ENCODE measurements at places on chromosomes 7 and 10.

DNA sequence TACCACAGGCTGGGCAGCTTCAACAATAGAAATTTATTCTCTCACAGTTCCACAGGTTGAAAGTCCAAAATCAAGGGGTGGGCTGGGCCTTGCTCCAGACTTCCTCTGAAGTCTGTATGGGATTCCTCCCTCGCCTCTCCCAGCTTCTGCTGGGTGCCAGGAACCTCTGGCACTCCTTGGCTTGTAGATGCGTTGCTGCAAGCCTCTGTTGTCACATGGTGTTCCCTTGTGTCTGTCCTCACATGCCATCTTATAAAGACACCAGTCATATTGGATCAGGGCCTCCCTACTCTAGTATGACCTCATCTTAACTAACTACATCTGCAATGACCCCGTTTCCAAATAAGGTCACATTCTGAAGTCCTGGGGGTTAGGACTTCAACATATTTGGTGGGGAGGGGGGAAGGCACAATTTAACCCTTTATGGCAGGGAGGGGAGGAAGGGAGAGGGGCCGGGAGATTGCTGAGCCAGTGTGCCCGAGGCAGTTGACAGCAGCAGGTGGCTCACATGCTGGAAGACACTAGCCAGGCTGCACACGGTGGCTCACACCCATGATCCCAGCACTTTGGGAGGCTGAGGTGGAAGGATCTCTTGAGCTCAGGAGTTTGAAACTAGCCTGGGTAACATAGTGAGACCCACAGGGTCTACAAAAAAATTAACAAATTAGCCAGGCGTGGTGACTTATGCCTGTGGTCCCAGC lies 18.8 kb downstream of the ZNF282 start:
- DNase-seq: no peak

- DNase-seq: no peak
Observed at GRCh38 chr10:122362621-122363020, 11.9 kb upstream of the PLEKHA1 start.

GRCh38 chr7:11935905-11936304 lies 103.9 kb upstream of the THSD7A start:
- peak; percentile 14 for DNase-seq

DNA sequence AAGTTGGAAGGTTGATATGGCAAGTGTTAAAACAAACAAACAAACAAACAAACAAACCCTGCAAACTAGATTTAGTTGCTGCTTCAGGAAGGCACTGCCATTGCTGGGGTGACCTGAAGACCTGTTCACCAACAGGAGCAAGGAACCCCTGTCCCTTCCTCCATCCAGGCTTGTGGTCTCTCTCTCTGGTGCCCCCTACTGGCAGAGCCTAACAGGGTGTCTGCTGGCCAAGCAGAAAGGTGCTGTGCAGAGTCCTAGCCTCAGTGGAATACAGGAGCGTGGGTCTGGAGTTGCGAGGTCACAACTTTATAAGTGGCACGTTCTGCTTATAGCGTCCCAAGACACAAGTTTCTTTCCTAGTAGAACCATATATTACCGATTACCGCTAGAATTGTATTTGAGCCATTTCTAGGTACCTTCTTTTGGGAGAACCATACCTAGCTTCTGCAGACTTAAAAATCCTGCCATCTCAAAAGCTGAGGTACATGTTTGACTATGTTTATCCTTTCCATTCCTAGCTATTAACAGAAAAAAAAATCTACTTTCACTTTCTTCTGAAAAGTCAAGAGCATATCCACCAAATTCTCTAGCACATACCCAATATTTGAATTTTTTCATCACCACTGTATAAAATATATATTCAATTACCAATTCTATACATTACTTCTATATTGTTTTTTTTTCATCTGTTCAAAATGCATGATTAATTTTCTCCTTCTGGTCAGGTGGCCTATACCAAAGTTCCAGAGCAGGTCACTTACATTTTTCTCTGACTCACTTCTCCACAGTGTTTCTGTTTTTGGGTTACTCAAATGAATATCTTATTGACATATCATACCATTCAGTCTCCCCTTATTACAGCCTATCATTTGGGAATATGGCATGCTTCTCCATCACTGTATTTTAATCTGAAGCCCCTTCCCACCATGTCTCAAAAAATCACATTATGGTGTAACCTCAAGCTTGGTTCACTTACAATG lies 29.1 kb upstream of the CALD1 start:
- DNase-seq: peak; percentile 57

- DNase-seq: no peak
Observed at GRCh38 chr7:54663186-54663585, 95.8 kb downstream of the SEC61G start.

- no peak for DNase-seq
Observed at GRCh38 chr10:52858722-52859121, 86.1 kb upstream of the MBL2 start.

GRCh38 chr7:128795129-128795528 lies 3.4 kb downstream of the CCDC136 start:
- DNase-seq: no peak

DNA sequence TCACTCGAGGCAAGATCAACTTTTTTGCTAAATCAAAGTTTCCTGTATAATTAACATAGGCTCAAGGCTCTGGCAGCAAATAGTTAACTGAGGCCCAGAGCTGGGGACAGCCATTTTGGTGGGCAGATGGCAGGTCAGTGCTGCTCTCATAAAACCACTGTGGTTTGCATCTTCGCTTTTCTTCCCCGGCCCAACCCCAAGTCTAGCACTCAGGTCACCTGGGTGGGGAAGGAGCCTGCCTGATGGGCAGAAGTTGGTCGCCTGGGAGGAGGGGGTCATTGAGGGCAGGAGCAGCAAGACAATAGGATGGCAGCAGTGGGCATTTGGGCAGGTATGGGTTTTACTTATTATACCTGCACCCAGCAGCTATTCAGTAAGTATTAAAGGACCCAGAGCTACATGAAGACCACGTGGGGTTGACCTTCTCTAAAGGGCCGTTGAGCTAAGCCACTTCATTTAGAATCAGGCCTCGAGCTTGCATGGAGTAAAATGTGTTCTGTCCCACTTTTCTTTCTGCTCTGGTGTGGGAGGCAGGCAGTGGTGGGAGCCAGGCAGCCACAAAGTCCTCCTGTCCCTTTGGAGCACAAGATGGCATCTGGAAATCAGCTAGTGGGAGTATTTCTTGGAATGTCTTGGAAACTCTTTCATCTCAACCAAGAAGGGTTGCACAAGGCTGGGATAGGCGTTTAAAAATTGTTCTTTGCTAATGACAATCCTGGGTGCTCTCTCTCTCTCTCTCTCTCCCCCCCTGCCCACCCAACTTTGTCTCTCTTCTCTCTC lies 133.4 kb downstream of the SPAG6 start:
- DNase-seq: no peak

DNA sequence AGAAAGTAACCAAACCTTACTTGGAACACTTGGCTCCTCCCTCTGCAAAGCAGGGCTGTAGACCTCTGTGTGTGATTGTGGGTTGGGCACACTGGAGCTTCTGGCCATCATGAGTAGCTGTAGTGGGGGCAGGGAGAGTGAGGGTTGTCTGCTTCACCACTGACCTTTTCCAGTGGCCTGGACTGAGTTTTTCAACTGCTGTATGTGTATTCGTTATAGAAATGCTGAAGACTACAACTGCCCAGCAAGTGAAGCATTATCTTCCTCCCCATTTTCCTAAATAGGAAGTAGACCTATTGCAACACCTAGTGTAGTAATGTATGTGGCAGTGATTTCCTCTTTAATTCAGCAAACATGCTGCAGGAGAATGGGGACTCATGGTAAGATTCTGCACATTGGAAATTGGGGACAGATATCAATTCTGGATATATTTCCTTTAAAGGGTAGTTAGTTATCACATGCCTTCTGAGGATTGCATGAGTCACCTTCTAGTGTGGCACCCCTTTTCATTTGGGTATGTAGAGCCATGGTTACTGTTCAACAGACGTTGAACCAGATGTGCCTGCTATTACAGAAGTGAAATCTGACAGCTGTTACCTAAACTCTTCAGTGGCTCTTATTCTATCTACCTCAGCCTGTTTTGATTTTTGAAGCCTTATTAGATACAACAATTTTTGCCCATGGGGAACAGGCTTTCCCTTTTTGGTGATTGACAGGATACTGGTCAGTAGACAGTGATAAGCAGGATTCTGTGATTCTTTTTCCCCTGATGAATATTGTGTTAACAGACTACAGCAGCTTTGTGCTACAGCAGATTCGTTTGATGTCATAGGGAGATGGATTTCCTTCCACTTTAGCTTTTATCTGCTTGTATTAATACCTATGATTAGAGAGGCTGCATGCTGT lies 130.9 kb downstream of the SND1 start:
- no peak for DNase-seq

GRCh38 chr7:85730012-85730411 lies 543.2 kb upstream of the SEMA3D start:
- no peak for DNase-seq

DNA sequence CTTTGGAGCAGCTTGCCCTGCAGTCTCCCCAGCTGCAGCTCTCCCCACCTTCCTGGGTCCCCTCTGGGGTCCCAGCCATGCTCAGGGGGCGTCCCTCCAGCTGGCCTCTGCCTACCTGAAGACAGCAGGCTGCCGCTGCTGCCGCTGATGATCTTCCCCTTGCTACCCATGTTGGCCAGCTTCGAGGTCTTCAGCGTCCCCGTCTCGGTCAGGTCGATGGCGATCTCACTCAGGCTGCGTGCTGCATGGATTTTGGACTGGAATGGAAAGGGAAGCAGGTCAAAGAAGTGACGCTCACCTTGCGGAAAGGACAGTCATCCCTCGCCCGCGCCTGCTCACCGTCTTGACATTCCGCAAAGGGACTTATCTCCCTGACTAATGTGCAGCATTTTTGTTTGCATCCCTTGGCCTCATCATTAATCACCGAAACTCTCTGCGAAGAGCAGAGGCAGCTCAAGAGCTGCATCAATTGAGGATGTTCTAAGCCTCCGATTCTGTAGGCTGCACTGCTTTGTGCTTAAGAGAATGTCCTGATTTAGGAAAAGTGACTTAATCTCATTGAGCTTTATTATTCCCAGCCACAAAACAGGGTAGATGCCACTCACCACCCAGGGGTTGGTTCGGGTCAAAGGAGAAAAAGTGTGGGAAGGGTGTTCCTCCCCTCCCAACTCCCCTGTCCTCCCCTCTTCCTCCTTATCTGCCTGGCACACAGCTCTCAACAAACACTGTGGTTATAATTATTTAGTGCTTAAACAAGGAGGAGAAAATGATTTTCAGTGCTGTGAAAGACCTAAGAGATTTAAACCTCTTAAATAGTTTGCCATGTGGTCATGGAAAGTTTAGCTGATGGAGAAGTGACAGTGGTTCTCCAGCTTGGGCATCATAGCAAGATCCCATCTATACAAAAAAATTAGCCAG lies 107.3 kb downstream of the PRPF18 start:
- DNase-seq: no peak

- DNase-seq: no peak
Observed at GRCh38 chr7:556837-557557, 37.4 kb upstream of the PDGFA start.

DNA sequence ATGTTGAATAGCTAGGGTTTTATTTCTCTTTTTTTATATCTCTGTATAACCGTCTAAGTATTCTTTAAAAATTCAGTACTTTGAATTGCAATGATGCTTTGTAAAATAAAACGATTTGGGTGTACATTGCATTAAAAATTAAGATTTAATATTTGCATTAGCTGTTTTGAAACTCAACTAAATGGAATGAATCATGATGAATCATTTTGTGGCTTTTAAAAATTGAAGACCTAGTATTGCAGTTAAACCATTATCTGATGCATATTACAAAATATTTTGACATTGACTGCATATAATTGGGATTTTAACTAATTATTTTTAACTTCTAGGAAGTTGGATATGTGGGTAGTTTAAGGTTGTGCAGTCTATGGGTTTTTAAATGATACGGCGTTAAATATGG lies 314.0 kb downstream of the CDK14 start:
- DNase-seq: no peak

GRCh38 chr10:23780331-23780730 lies 341.5 kb downstream of the OTUD1 start:
- no peak for DNase-seq

GRCh38 chr7:46511442-46512215 lies 590.6 kb upstream of the IGFBP3 start:
- no peak for DNase-seq

- no peak for DNase-seq
Observed at GRCh38 chr10:121313119-121313875, 284.9 kb downstream of the FGFR2 start.

- DNase-seq: no peak
Observed at GRCh38 chr7:30160329-30160728, 25.5 kb downstream of the MTURN start.

DNA sequence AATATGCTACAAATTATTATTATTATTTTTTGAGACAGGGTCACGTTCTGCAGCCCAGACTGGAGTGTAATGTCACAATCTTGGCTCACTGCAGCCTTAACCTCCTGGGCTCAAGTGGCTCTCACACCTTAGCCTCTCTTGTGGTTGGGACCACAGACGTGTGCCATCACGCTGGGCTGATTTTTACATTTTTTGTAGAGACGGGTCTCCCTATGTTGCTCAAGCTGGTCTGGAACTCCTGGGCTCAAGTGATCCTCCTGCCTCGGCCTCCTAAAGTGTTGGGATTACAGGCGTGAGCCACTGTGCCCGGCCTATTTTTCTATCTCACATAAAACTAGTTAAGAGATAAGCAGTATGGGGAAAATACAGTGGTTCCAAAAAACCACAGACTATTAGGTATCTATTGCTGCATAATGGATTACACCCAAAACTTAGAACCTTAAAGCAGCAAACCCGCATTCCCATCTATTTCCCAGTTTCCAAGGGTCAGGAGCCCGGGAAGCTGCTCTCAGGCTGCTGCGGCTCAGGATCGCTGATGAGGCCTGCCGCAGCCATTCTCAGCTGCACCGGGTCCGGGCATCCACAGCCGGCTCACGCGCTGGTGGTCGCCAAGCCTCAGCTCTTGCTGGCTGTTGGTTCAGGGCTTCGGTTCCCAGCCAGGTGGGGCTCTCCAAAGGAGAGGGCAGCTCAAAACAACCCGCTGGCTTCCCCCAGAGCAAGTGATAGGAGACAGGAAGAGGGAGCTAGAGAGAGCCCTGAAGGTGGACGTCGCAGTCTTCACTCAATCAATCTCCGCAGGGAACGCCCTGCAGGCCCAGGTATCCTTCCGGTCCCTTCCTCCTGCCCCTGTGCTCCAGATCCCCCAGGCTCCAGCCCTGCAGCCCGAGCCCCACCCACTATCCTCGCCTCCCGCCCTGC lies 128.2 kb downstream of the UBE2H start:
- peak; percentile 41 for DNase-seq

- DNase-seq: no peak
Observed at GRCh38 chr7:26305090-26305868, 13.6 kb downstream of the SNX10 start.

- no peak for DNase-seq
Observed at GRCh38 chr7:141837683-141838082, 3.6 kb downstream of the PRSS37 start.

GRCh38 chr7:98399890-98400541 lies 874 bp downstream of the BAIAP2L1 start:
- DNase-seq: no peak

GRCh38 chr10:51139176-51139575 lies 64.9 kb downstream of the PRKG1 start:
- no peak for DNase-seq

DNA sequence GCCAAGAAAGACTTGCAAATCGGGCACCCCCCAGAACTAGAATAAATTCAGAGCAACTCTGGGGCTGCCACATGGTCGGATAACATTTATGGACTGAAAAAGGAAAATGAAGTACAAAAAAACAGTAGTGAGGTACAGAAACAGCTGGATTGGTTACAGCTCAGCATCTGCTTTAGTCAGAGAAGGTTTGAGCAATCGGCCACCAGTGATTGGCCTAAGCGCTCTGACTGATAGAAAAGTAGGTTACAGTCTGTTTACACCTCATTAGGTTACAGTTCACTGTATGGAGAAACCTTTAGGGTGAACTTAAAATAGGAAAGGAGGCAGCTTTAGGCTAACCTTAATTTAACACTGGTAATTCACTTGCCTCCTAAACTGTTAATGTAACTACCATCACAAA lies 102.0 kb upstream of the DKK1 start:
- no peak for DNase-seq

All from A673 (cell line).